IPS DF 6.9 (cell line): ENCODE measurements at places on chromosomes 7 and 10.

- DNase-seq, result no peak
These were observed 128.1 kb upstream of the FAM20C start for GRCh38 chr7:64098-64915.

DNA sequence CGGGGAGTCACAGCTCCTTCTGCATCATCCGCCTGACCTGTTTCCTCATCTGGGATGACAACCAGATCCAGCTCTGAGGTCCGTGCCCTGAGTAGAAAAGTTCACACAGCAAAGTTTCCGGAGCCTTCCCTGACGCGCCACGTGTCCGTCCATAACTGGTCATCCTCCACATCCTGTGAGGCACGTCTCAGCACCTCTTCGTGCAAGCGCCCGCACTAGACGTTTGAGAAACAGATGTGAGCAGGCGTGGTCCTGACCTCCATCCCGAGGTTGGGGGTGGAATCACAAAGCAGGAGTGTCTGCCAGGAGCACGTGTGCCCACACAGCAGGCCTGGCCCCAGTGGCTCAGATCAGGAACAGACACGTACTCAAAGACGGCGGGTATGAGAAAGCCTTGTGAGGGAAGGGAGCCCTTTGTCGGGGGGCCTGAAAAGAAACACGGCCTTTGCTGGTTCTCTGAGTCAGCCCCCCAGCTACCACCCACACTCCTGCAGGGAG is 520.8 kb downstream of the DNAJB6 start:
- DNase-seq, result no peak

- no peak for DNase-seq
These were observed 26.4 kb upstream of the GPR37 start for GRCh38 chr7:124792002-124792401.

DNA sequence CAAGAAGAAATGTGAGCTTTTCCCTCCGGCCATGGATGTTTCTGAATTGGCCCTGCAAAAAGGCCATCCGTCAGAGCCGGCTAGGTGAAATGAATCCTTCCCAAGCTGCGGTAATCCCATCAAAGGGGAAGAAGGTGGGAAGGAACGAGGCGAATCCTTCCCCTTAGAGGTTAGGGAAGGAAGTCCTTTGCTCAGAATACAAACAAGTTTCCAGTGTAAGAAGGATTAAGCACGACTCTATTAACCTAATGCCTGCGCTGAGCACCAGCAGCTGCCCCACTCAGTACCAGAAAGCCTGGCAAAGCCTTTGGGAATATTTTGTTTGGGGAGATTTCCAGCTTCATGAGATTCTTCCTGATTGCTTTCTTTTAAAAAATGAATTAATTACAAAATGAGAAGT is 42.8 kb downstream of the CLRN3 start:
- DNase-seq, result no peak

DNA sequence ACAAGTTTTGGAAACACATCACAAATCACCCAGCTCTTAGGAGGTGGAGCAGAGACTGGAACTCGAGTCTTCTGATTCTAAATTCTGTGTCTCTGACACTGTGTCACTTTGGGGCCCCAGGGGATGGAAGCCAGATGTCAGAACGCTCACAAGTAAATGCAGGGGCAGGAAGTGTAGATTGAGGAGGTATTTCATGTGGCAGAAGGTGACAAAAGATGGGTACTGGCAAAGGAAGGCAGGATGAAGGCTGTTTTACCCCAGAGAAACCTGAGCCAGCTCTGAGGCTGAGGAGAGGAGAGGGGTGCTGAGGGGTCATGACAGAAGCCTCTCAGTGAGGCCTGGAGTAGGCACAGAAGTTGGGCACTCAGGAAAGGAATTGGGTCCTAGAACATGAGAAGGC is 6.0 kb upstream of the PURB start:
- no peak for DNase-seq

DNA sequence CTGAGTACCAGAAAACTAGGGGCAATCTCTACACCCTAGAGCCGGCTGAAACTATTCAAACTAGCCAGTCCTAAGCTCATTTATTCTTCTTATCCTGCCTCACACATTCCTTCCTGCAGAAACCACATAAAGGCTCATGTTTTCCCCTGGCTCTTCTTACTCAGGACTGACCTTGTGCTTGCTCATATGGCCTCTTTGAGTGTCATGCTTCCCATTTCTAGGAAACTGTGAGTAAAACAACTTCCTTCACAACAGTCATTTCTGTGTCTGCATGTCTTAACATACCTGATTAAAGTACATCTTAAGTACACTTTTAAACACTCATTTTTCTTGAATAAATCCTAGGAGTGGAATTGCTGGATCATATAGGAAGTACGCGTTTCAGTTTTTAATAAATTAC is 52.3 kb upstream of the KIAA1217 start:
- no peak for DNase-seq

DNA sequence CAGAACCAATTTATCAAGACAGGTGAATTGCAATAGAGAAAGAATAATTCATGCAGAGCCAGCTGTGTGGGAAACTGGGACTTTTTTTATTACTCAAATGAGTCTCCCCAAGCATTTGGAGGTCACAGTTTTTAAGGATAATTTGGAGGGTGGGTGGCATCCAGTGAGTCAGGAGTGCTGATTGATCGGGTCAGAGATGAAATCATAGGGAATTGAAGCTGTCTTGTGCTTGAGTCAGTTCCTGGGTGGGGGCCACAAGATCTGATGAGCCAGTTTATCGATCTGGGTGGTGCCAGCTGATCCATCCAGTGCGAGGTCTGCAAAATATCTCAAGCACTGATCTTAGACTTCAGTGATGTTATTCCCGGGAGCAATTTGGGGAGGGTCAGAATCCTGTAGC is 9.9 kb upstream of the MYO1G start:
- no peak for DNase-seq

DNA sequence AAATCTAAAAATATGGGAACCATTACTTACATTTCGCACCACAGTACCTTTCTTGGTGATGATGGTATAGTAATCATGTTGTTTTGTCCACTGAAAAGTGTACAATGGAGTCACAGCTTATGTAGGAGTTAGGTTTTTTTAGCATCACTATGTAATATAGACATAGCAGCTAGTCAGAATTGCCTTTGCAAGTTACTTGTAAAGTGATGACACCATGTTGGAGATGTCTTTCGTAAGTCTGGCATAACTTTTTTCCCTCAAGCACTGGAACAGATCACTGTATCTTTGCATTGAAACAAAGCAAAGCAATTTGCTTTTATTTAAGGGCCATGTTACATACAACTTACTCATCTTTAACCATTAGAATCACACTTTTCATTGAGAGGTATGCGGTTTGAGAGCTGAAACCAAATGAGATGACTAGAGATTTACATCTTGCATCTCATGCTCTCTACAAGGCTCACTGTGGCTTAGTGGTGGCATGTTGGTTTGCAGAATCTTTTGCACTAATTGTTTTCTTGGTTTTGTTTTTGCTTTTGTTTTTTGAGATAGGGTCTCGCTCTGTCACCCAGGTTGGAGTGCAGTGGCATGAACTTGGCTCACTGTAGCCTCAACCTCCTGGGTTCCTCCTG is 18.3 kb downstream of the UBN2 start:
- DNase-seq, result no peak

DNA sequence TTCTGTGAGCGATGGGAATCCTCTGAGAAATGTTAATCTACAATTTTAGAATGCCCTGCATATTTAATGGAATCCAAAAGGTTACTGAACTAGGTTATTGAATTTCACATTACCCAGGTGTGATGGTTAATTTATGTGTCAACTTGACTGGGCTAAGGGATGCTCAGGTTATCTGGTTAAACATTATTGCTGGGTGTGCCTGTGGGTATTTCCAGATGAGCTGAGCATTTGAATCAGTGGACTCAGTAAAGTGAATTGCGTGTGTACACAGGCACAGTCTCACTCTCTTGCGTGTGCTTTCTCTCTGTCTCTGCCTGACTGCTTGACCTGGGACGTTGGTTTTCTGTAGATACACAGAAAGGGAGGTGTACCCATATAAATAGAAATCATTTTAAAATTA is 21.7 kb downstream of the RNF32 start:
- no peak for DNase-seq

DNA sequence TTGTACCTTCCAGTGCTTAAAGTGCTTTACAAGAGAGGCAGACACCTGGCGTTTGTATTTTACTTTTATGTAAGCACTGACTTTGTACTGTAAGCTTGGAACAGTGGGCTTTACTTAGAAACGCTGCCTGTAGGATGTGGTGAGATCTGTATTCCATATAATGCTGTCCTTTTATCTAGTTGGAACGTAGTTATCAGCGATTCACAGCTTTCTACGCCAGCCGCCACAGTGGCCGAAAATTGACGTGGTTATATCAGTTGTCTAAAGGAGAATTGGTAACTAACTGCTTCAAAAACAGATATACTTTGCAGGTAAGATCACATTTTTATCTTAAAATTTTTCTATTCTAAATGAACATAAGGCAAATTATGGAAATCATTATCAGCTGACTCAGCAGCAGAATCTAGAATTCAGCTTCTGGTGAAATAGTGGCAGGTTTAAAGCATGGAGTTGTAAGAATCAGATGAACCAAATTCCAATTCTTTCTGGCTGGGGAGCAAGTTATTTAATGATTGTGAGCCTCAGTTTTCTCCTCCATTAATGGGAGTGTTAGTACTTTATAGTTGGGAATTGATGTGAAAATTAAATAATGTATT is 91.5 kb downstream of the CUL1 start:
- no peak for DNase-seq

- DNase-seq, result no peak
These were observed 36.8 kb upstream of the EBF3 start for GRCh38 chr10:130000918-130001317.

- DNase-seq, result no peak
These were observed 281.9 kb downstream of the CAMK1D start for GRCh38 chr10:12631216-12631615.

- no peak for DNase-seq
These were observed 47.4 kb downstream of the KCND2 start for GRCh38 chr7:120320218-120320961.

DNA sequence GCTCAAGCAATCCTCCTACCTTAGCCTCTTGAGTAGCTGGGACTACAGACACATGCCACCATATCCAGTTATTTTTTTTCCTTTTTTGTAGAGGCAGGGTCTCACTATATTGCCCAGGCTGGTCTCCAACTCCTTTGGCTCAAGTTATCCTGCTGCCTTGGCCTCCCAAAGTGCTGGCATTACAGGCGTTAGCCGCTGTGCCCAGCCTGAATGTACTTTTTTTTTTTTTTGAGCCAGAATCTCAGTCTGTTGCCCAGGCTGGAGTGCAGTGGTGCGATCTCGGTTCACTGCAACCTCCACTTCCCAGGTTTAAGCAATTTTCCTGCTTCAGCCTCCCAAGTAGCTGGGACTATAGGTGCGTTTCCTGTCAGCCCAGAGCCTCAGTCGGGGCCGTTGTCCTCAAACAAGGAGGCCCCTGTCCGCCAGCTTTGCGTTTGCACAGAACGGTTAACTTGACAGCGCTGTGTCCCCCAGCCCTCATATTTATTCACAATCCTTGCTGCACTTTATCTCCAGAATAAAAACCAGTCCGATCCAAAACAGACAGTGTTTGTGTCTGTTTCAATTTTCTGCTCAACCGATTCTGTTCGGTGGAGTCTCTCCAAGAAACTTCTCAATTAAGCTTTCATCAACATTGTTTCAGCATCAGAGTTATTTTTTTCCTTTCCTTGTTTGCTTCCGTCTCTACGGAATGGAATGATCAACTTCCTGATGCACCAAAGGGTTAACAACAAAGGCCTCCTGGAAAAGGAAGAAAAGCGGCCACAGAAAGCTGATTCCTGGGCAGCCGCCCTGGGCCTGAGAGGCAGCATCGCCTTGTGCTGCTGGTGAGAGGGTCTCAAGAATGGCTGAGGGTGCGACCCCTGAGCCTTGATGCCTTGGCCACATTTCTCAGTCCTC is 64.5 kb downstream of the PDIA4 start:
- DNase-seq, result no peak

DNA sequence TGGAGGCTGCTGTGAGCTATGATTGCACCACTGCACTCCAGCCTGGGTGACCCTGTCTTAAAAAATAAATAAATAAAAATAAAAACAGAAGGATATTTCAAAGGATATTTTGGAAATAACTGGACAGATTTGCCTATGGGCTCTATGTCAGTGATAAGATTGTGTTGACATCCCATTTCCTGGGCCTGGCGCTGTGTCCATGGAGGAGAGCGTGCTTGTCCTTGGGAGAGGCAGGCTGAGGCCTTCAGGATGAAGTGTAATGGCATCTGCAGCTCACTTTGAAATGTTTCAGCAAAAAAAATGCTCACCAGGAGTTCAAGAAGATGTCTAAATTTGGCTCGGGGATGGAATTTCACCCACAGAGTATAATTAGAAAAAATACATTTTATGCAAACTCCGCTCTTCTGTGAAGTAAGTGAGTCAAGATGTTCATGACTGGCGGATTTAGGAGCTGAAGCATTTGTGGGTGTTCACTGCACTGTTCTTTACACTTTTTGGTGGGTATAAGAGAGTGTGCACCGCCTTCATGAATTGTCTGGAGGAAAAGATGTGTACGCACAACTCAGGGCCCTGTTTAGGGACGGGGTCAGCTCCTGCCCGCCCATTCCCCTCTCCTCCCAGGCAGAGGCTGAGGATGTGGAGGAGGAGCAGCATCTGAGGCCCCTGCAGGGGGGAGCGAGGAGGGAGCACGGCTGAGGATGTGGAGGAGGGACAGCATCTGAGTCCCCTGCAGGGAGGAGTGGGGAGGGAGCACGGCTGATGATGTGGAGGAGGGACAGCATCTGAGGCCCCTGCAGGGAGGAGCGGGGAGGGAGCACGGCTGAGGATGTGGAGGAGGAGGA is 18.5 kb upstream of the FOXL3 start:
- DNase-seq, result no peak

DNA sequence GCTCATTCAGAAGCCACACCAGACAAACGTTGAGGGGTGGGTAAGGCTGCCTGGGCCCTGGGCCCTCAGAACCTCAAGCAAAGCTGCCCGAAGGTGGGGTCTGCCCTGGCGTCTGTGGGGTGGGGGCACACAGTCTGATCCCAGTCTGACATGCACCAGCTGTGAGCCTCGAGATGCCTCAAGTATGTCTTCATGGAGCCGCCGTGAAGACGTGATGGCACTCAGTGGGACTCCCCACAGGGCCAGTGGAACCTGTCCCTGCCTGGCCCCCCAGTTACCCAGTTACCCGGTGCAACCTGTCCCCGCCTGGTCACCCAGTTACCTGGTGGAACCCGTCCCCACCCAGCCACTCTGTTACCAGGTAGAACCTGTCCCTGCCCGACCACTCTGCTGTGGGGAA is 351.2 kb downstream of the PTPRN2 start:
- no peak for DNase-seq

DNA sequence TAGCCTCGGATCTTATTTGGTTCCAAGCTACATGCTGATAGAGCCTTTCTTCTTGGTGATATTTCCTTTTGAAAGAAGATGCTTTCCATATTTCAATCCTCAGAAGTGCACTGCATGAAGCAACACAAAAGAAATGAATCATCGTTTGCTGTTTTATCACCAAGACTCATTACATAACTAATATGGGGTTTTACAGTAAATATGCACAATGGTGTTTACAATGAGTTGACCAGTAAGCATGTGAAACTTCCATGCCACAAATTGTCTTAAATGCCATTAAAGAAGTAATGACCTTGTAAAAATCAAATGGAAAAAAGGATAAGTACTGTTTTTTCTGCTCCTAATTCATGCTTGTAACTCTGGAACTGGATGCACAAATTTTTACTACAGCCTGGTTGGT is 1017.0 kb upstream of the GHITM start:
- DNase-seq, result no peak

GRCh38 chr7:127718340-127718679 is 66.3 kb downstream of the SND1 start:
- no peak for DNase-seq

- DNase-seq, result no peak
These were observed 609.0 kb downstream of the REEP3 start for GRCh38 chr10:64130152-64130551.
